ENCODE measurements at places on chromosomes 1 and 21. TPM values are rescaled to one million over a fixed set of nuclear protein-coding genes. Genes with fewer than 3 reads are reported as not detected.

The ABCG1 gene
- total RNA-seq: 20.2 TPM

The BTG2 gene
- 17.9 TPM for total RNA-seq

The CTSE gene
- not detected for total RNA-seq

The TSPEAR gene
- not detected for total RNA-seq

The S100A5 gene
- not detected for total RNA-seq

The C1orf115 gene
- total RNA-seq: 15.3 TPM

The GNAT2 gene
- not detected for total RNA-seq

The OR2M3 gene
- total RNA-seq: not detected

The SPRR2B gene
- not detected for total RNA-seq

The AADACL4 gene
- not detected for total RNA-seq

The VAV3 gene
- 2.1 TPM for total RNA-seq

The SFT2D2 gene
- total RNA-seq: 35.7 TPM

The SCYL3 gene
- 8.7 TPM for total RNA-seq

The SMG5 gene
- total RNA-seq: 38.0 TPM

The CTTNBP2NL gene
- total RNA-seq: 25.5 TPM

The GMEB1 gene
- 7.5 TPM for total RNA-seq

The TRIM17 gene
- total RNA-seq: not detected

The CHIA gene
- not detected for total RNA-seq

The GPA33 gene
- not detected for total RNA-seq

The HHAT gene
- 0.65 TPM for total RNA-seq

The APCS gene
- not detected for total RNA-seq

The OR2T27 gene
- total RNA-seq: not detected

The OR2L5 gene
- total RNA-seq: not detected

The SOX13 gene
- 27.7 TPM for total RNA-seq

The UQCRHL gene
- total RNA-seq: 2.9 TPM

The RGSL1 gene
- total RNA-seq: not detected

The DCST1 gene
- not detected for total RNA-seq

The LTN1 gene
- 26.6 TPM for total RNA-seq

The ABCA4 gene
- total RNA-seq: 4.2 TPM

The DDX59 gene
- total RNA-seq: 11.1 TPM

The SCMH1 gene
- total RNA-seq: 11.9 TPM

The GIPC2 gene
- 29.3 TPM for total RNA-seq

The YOD1 gene
- 8.4 TPM for total RNA-seq

The CTPS1 gene
- 45.1 TPM for total RNA-seq

The TOMM20 gene
- total RNA-seq: 83.4 TPM

The CAPN8 gene
- not detected for total RNA-seq

The SUCO gene
- total RNA-seq: 22.4 TPM

The PANK4 gene
- total RNA-seq: 22.8 TPM

The NRIP1 gene
- total RNA-seq: 21.4 TPM

Data from epithelial cell of umbilical artery (primary cell).